Body of pancreas (tissue), 4 donors: ENCODE measurements at places on chromosomes 5 and 9. TPM values are rescaled to one million over a fixed set of nuclear protein-coding genes. Genes with fewer than 3 reads are reported as not detected.

The POLR3G gene
- total RNA-seq = not detected

The ST8SIA4 gene
- 2.1 TPM for total RNA-seq

The JAKMIP2 gene
- total RNA-seq = 0.78 TPM

The NMUR2 gene
- total RNA-seq = not detected

The NIM1K gene
- total RNA-seq = not detected
